ENCODE measurements at places on chromosomes 1 and 21.

GRCh38 chr1:179121159-179121938, 39.5 kb downstream of the TOR3A start:
- H3K27ac ChIP-seq = no peak overlapping the region
- DNase-seq = peak; percentile 47
- H3K36me3 ChIP-seq = peaks cover 13% of the 10 kb centered on the region
- no peak overlapping the region for H3K4me3 ChIP-seq
- no peaks in the 10 kb centered on the region for H3K27me3 ChIP-seq
- no peaks in the 10 kb centered on the region for H3K4me1 ChIP-seq

DNA sequence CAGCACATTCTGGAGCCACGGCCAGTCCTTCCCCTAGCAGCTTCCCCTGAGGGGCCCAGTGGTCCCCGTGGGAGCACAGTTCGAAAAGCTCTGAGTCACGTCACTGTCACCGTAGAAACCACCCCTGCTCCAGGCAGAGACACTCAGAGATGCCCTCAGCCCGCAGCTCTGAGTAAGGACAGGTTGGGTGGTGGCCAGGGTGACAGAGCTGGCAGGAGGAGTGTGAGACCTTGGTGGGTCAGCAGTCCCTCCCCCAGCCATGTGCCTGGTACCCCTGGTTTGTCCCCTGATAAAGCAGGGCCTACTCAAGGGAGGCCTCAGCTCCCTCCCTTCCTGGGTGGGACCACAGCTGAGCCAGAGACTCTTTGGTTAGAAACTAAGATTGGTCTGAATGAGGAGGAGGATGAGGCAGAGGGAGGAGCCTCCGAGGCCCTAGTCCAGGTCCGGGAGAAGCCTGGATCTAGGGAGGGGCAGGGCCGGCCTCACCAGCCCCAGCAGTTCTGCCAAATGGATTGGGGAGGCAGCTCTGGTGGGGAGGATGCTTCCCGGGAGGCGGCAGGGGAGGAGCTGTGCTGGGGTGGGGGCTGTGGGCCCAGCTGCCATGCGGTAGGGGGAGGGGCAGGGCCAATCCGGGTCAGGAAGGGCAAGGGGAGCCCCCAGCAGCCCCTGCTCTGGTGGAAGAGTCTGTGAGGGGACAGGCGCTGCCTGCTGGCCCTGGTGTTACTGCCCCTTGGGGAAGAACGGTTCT, 55.2 kb downstream of the SLC9A1 start:
- no peaks in the 10 kb centered on the region for H3K36me3 ChIP-seq
- no peak for DNase-seq
- no peaks in the 10 kb centered on the region for H3K27me3 ChIP-seq
- no peak overlapping the region for H3K4me3 ChIP-seq
- no peaks in the 10 kb centered on the region for H3K4me1 ChIP-seq

DNA sequence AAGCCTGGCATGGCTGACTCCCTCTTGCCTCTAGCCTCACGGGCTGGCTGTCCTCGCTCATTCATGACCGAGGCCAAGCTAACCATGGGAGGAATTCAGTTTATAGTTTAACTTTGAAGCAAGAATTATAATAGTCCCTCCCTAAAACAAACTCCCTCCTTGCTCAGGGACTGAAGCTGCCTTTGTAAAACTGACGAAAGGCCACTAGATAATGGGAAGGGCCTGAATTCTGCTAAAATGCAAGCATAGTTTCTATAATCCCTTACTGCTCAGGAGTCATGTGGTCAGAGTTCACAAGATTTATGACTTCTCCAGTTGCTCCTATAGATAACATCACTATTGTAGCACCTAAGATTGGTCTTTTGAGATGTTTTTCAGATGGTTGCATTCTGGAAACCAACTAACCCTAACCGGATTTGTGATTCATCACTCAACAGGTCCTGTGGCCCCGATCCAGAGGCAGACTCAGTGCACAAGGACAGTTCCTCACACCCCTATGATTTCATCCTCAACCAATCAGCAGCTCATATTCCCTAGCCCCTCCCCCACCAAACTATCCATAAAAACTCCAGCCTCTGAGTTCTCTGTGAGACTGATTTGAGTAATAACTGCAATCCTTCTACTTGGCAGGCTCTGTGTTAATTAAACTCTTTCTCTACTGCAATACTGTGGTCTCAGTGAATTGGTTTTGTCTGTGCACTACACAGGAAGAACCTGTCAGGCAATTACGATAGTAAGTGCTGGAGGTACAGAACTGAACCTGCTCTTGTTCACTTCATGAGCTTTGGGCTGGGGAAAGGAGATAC, 26.4 kb downstream of the HHIPL2 start:
- no peaks in the 10 kb centered on the region for H3K36me3 ChIP-seq
- H3K4me1 ChIP-seq = no peaks in the 10 kb centered on the region
- no peak overlapping the region for H3K27ac ChIP-seq

- no peak overlapping the region for H3K4me3 ChIP-seq
- H3K27ac ChIP-seq = no peak overlapping the region
- H3K4me1 ChIP-seq = no peaks in the 10 kb centered on the region
These were observed 17.4 kb upstream of the GRHL3 start for GRCh38 chr1:24301785-24302175.

DNA sequence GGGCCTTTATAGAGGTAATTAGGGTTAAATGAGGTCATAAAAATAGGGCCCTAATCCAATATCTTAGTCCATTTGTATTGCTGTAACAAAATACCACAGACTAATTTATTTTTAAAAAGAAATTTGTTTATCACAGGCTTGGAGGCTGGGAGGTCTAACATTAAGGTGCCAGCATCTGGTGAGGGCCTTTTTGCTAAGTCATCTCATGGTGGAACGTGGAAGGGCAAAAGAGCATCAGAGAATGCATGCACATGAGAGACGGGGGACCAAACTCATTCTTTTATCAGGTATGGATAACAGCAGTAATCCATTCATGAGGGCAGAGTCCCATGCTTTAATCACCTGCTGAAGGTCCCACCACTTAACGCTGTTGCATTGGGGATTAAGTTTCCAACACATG, 313.8 kb downstream of the GRIK1 start:
- no peaks in the 10 kb centered on the region for H3K36me3 ChIP-seq
- H3K4me1 ChIP-seq = no peaks in the 10 kb centered on the region
- no peak for DNase-seq
- H3K4me3 ChIP-seq = no peak overlapping the region

GRCh38 chr1:26607186-26607585, 77.6 kb downstream of the RPS6KA1 start:
- DNase-seq = no peak
- no peaks in the 10 kb centered on the region for H3K36me3 ChIP-seq
- H3K27ac ChIP-seq = no peak overlapping the region

- no peak for DNase-seq
- H3K27ac ChIP-seq = no peak overlapping the region
- H3K4me1 ChIP-seq = no peaks in the 10 kb centered on the region
- no peak overlapping the region for H3K4me3 ChIP-seq
These were observed 27.2 kb downstream of the ERI3 start for GRCh38 chr1:44327679-44328491.

GRCh38 chr1:75214017-75214416, 79.8 kb downstream of the LHX8 start:
- no peaks in the 10 kb centered on the region for H3K27me3 ChIP-seq
- DNase-seq = no peak
- no peaks in the 10 kb centered on the region for H3K36me3 ChIP-seq
- H3K4me1 ChIP-seq = no peaks in the 10 kb centered on the region
- no peak overlapping the region for H3K4me3 ChIP-seq

GRCh38 chr21:25967901-25968438, 202.6 kb downstream of the APP start:
- H3K36me3 ChIP-seq = no peaks in the 10 kb centered on the region
- no peak overlapping the region for H3K27ac ChIP-seq
- H3K4me3 ChIP-seq = no peak overlapping the region
- peaks cover 4% of the 10 kb centered on the region for H3K4me1 ChIP-seq
- no peak for DNase-seq
- H3K27me3 ChIP-seq = no peaks in the 10 kb centered on the region

GRCh38 chr1:72896256-72896655, 613.9 kb upstream of the NEGR1 start:
- no peak for DNase-seq
- H3K4me3 ChIP-seq = no peak overlapping the region

DNA sequence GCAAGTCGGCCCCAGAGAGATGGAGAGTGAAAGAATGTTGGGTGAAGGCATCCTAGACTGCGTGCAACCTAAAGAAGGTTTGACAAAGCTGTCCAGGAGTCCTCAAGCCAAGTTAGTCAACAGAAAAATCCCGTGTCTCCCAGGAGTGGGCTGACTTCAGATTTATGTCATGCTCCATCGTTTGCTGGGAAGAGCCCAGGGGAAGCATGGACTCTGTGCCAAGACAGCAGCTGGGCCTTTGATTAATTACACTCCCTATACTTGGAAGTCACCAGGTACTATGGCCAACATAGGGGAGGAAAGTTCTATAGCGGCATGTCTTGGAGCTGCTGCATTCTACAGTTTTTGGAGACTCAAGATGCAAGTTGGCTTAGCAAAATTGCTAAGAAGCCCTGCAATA, 247.4 kb downstream of the KAZN start:
- no peaks in the 10 kb centered on the region for H3K27me3 ChIP-seq
- no peaks in the 10 kb centered on the region for H3K4me1 ChIP-seq
- DNase-seq = no peak
- no peaks in the 10 kb centered on the region for H3K36me3 ChIP-seq
- H3K4me3 ChIP-seq = no peak overlapping the region

DNA sequence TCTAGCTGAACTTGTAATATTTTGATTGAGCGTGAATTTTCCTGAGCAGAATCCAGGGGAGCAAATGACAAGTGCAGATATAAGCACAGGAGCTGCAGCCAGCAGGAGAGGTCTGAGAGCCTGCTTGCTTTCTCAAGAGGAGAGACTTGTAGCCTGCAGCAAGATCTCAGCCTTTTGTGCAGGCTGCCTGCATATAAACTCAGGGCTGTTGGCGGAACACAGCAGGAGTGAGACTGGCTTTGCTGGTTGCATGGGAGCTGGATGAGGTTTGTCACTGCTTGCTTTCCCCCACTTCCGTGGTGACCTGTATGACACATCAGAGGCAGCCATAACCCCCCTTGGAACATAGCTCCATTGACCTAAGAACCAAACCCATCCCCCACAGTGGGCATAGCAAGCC, 725.4 kb upstream of the RGS18 start:
- no peak overlapping the region for H3K4me3 ChIP-seq
- H3K27ac ChIP-seq = no peak overlapping the region
- H3K27me3 ChIP-seq = no peaks in the 10 kb centered on the region
- no peak for DNase-seq
- no peaks in the 10 kb centered on the region for H3K4me1 ChIP-seq

- H3K36me3 ChIP-seq = peaks cover 24% of the 10 kb centered on the region
- no peak overlapping the region for H3K27ac ChIP-seq
- no peaks in the 10 kb centered on the region for H3K4me1 ChIP-seq
- DNase-seq = no peak
- no peak overlapping the region for H3K4me3 ChIP-seq
- H3K27me3 ChIP-seq = no peaks in the 10 kb centered on the region
These were observed 21.0 kb downstream of the SDE2 start for GRCh38 chr1:225977937-225978748.

DNA sequence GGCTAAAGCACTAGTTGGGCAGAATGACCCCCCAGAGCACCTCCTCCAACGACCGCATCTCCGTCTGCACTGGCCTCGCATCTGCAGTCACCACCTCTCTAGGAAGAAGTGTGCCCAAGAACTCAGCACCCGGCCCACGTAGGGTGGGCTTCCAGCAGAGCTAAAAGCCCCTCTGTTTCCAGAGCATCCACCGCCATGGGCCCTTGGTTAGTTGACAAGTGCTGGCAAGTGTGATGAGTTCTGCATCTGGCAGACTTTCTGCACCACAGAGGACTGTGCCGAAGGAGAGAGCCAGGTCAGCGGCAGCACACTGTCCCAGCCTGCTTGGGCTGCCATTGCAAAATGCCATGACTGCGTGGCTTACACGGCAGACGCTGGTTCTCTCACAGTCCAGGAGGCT, 76.4 kb upstream of the COL6A1 start:
- no peak overlapping the region for H3K27ac ChIP-seq
- no peaks in the 10 kb centered on the region for H3K36me3 ChIP-seq
- DNase-seq = no peak
- no peaks in the 10 kb centered on the region for H3K27me3 ChIP-seq
- no peak overlapping the region for H3K4me3 ChIP-seq

GRCh38 chr1:246036175-246036574, 470.9 kb downstream of the SMYD3 start:
- H3K27ac ChIP-seq = no peak overlapping the region
- no peaks in the 10 kb centered on the region for H3K27me3 ChIP-seq
- no peak overlapping the region for H3K4me3 ChIP-seq
- no peaks in the 10 kb centered on the region for H3K4me1 ChIP-seq
- H3K36me3 ChIP-seq = no peaks in the 10 kb centered on the region

GRCh38 chr1:214234635-214235025, 46.3 kb upstream of the SMYD2 start:
- no peak for DNase-seq
- no peaks in the 10 kb centered on the region for H3K27me3 ChIP-seq
- H3K4me3 ChIP-seq = no peak overlapping the region
- H3K27ac ChIP-seq = no peak overlapping the region
- H3K4me1 ChIP-seq = no peaks in the 10 kb centered on the region
- H3K36me3 ChIP-seq = no peaks in the 10 kb centered on the region

DNA sequence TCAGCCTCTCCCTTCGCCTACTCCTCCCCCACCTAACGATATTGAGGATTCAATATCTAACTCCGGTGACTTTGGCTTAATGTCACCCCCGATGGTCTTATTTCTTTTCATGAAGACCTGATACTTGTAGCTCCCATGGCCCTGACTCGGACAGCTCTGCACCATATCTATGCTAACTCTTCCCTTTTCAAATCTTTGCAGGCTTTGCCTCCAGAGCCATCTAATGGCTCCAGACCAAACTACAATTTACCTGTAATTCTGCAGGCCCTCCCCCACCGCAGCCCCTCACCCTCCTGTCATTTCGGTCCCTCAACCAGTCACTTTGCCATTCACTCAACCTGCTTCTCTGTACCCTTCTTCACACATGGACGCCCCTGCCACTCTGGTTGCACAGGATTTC, 7.9 kb upstream of the GSTM5 start:
- DNase-seq = no peak
- H3K4me3 ChIP-seq = no peak overlapping the region
- H3K36me3 ChIP-seq = no peaks in the 10 kb centered on the region
- no peak overlapping the region for H3K27ac ChIP-seq
- H3K4me1 ChIP-seq = no peaks in the 10 kb centered on the region

DNA sequence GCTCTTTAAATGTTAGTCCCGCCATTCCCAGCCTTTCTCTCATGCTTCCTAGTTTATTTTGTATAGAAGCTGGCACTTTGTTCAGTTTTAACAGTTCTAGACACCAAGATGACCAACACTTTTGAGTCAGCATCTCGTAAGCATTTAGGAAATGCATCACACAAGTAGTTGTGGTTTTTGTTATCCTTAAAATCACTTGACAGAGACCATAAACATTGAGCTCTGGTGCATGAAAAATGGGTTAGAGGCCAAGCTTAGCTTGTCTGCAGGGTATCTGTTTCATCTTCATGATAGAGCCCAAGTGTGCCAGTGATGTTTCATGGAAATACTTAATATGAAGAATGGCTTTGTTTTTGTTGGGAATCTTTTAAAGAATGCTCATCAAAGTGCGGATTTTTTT, 159.7 kb downstream of the DISP1 start:
- H3K4me1 ChIP-seq = no peaks in the 10 kb centered on the region
- DNase-seq = no peak
- no peaks in the 10 kb centered on the region for H3K36me3 ChIP-seq

- H3K27me3 ChIP-seq = no peaks in the 10 kb centered on the region
- no peak overlapping the region for H3K27ac ChIP-seq
- no peak for DNase-seq
- H3K36me3 ChIP-seq = no peaks in the 10 kb centered on the region
- peaks cover 5% of the 10 kb centered on the region for H3K4me1 ChIP-seq
These were observed 5.3 kb upstream of the C1orf115 start for GRCh38 chr1:220684890-220685289.

All from CD4-positive, alpha-beta memory T cell (primary cell).